ENCODE measurements at places on chromosomes 2 and 18. TPM values are rescaled to one million over a fixed set of nuclear protein-coding genes. Genes with fewer than 3 reads are reported as not detected.

MC4R gene
- total RNA-seq: not detected

DUSP2 gene
- 2.3 TPM for total RNA-seq

GKN2 gene
- total RNA-seq: not detected

SULT1C4 gene
- total RNA-seq: not detected

CIB4 gene
- total RNA-seq: not detected

NOSTRIN gene
- 0.11 TPM for total RNA-seq
